CD8-positive, alpha-beta T cell (primary cell): ENCODE measurements at places on chromosomes 6 and 20.

DNA sequence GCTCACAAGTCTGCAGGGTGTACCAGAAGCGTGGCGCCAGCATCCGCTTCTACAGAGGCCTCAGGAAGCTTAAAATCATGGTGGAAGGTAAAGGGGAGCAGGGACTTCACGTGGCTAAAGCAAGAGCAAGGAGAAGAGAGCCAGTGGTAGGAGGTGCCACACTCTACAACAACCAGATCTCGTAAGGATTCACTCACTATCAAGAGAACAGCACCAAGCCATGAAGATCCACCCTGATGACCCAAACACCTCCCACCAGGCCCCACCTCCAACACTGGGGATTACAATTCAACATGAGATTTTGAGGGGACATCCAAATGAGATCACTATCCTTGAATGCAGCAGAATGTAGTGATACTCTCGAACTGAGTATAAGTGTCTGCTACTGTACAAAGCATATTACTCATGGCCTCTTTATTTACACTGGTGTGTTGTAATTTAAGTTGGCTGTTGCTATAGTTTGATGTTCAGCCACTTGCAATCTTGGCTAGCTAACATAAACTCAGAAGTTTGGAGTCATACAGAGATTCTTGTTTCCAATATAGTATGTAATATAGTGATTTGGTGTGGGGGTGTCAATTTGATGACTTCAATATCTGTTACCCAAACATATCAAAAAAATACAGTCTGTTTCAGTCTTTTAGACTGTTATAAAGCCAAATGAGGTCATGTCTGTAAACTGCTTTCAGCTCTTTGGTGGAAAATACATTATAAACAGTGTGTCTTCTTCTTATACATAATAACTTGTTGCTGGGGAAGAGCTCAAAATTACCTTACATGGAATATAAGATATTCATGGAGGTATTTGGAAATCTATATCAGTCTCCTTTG lies 39.4 kb upstream of the MYLIP start:
- DNase-seq, result no peak

GRCh38 chr20:53331151-53331973 lies 262.3 kb downstream of the ZNF217 start:
- no peak for DNase-seq

- no peak for DNase-seq
Measured at GRCh38 chr20:57108742-57109570, 157.5 kb downstream of the BMP7 start.

DNA sequence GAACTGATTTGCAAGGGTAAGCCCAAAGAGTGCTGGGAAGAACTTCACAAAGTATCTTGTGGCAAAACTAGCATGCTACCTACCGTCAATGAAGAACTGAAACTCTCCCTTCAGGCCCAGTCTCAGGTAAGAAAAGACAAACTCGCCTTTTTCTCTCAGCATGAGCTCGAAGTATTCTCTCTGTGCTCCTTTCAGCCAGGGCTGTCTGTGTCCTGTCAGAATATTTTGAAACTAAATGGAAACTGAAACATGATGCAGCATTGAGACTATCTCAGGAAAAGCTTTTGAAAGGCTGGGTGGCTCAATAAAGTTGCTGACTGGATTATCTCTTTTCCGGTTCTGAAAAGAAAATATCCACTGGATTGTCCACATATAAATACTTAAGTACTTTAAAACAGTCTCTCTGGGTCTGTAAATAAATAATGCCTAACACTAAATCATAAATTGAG lies 696 bp downstream of the CALHM5 start:
- DNase-seq, result no peak

DNA sequence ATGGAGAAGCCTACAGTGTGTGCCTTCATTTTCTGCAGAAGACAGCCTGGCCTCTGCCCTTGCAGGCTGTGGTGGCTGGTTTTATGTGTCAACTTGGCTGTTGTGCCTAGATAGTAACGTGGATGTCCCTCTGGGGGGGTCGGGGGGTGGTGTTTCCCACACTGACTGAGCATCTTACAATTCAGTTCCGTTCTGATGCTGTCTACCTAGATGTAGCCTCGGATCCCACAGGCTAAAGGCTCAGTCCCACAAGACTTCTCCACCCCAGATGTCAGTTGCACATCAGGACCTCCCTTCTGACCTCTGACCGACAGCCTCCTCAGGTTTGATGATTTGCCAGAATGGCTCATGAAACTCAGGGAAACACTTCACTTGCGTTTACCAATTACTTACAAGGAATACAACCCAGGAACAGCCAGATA lies 4.4 kb downstream of the PYGB start:
- DNase-seq, result no peak

DNA sequence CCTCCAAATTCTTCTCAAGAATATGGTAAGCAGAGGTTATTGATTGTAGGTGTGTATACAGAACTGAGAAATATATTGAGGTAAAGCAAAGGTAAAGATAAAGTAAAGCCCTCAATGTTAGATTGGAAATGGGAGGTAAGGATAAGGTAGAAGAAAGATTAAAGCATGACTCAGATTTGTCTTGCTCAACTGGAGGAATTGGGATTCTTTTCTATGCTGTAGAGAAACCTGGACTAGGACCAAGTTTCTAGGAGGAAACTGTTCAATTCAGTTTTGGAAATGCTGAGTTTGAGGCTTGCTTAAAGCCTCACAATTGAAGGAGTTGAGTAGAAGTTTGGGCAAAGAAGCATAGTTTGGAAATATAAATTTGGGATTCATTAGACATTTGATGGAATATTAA lies 634.0 kb upstream of the PTCHD4 start:
- no peak for DNase-seq

DNA sequence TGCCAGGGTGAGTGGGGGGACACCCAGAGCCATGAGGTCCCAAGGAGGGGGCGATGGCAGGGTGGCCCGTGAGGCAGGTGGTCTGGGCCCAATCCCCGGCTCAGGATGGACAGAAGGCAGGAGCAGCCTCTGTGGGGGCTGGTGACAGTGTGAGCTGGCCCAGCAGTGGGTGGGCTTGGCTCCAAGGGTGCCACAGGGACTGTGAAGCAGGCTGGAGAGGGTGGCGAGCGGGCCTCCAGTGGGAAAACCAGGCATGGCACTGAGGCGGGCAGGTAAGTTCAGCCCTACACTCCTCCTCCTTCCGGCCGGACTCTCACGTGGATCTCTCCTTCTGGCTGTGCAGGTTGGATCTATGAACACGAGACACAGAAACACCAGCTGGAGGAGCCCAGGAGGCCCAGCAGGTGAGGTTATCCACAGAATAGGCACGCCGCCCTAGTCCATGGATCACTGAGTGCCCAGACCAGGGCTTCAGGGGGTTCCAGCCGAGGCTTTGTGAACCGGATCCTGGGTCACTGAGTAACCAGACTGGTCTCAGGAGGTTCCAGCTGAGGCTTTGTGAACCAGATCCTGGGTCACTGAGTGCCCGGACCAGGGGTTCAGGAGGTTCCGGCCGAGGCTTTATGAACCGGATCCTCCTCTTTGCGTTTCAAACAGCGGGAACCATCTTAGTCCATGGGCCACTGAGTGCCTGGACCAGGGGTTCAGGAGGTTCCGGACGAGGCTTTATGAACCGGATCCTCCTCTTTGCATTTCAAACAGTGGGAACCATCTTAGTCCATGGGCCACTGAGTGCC lies 76.4 kb upstream of the BHLHE23 start:
- no peak for DNase-seq

GRCh38 chr20:9035126-9035525 lies 33.8 kb upstream of the PLCB4 start:
- no peak for DNase-seq

DNA sequence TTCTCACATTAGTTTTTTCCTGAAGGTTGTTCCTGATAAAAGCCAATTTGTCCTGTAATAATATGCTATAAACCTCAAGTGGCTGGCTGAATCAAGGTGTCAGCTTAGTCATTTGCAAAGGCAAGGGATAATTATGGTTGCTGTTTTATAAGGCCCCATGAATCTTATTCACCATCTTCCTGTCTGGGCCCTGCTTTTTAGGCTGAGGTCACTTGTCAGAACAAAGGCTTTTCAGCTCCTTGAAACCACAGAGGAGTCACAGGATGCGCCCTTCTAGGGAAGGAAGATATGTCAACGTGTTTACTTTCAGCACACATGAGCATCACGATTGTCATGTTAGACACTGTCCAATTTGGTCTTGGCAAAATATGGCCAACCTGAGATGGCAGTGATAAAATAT lies 64.8 kb upstream of the NAA20 start:
- no peak for DNase-seq

- no peak for DNase-seq
Measured at GRCh38 chr6:47701363-47701762, 3.0 kb downstream of the ADGRF4 start.

- DNase-seq, result no peak
Measured at GRCh38 chr6:167907837-167908681, 81.3 kb downstream of the AFDN start.
